Right cardiac atrium (tissue), 5 donors: ENCODE measurements at places on chromosomes 6 and 20.

GRCh38 chr20:4170621-4171537 is 155.5 kb upstream of the RNF24 start:
- no peak for DNase-seq

DNA sequence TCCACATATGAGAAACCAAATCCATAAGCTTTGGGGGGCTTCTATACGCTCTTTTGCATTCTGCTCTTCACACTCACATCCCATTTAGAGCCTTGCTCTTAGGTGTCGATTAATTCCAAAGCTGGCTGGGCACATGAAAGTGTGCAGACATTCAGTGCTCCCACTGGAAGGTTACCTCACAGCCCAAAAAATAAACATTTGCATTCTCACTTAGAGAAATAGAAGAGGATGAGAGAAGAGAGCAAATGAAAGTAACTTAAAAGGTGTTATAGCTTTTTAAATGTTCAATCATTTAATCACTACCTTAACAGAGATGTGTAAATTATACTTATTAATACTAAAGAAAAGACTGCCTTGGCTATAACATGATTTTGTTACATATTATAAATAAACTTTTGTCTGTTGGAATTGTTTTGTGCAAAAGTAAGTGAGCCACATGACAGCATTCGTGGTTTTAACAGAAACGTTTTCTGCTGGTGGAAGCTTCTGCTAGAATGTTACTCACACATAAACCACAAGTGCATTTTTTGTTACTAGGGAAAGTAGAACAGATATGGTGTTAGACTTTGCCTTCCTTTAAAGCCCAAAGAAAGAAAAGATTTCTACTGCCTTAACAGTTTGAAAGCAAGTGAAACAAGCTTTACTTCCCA is 116.7 kb downstream of the SIM1 start:
- no peak for DNase-seq

DNA sequence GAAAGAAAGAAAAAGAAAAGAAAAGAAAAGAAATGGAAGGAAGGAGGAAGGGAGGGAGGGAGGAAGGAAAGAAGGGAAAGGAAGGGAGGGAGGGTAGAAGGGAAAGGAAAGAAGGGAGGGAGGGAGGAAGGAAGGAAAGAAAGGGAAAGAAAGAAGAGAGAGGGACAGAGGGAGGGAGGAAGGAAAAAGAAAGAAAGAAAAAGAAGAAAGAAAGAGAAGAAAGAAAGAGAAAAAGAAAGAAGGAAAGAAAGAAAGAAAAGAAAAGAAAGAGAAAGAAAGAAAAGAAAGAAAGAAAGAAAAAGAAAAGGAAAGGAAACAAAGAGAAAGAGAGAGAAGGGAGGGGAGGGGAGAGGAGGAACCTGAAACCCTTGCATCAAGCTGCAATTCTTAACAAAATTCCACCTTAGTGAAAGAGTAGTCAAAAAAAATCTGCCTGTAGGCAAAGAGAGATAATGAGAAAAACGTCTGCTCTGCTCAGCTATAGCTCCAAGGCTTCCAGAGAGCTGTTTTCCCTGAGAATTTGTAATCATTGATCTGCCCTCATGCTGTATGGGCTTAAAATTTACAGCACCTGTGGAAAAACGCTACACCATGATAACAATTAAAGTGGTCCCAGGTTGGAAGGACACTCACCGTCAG is 16.7 kb upstream of the MYCT1 start:
- no peak for DNase-seq

DNA sequence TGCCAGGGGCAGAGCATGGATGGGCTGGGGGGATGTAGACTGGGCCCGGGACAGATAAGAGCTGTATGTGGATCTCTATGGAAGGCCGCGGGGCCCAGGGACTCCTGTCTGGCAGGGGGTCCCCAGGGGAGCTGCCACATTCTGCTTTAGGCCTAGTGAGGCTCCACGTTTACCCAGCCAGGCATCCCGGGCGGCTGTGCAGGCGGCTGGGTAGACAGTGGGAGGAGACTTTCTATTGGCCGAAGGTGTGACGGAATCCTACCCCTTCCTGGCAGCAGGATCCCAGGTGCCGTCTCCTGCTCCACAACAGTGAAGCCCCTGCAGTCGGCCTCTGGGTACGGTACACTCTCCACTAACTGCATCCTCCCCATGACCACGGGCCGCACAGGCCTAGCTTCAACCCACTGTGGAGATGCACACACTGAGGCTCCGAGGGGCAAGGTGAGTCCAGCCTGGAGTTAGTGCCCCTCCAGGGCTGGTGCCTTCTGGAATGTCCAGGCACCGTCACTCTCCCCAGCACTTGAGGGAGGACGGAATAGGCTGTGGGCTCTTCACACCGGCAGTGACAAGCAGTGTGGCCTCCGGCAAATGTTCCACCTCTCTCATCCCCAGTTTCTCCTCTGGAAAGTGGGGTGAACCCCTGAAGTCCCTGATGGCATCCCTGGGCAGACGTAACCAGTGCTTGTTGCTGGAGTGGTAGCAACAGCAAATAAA is 36.8 kb upstream of the ZBP1 start:
- peak; percentile 36 for DNase-seq

GRCh38 chr20:38853759-38854158 is 48.3 kb downstream of the PPP1R16B start:
- no peak for DNase-seq

- DNase-seq, result no peak
Observed at GRCh38 chr20:24827603-24828295, 121.3 kb upstream of the CST7 start.

DNA sequence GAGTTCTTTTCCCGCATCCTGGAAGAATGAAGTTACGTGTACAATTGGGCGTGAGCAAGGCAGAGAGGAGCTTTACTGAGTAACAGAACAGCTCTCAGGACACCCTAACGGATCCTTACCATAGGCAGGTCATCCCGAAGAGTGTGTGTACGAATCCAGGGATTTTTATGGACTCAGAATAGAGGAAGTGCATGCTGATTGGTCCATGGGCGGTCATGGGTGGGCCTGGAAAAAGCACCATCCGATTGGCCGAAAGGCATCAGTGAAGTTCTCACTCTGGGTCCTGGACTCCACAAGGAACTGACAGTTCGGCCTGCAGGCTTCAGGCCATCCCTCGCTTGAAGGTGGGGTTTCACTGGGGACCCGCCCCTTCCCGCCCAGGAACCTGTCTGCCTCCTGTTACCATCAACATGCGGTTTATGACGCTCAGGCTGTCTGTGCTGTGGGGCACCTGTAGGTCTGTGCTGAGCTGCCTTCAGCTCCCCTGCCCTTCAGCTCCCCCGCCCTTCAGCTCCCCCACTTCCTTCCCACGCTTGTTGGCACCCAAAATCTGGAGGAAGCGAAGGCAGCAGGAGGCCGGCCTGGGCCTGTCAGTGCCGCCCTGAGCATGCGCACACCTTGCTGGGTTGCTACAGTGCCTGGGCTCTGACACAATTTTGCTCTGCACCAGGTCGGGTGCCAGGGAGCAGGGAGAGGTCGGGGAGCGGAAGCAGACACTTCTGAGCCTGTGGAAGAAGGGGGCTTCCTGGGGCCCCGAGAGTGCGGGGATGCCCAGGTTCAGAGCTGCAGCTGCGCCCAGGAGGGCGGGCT is 57.9 kb upstream of the MANEA start:
- peak; percentile 29 for DNase-seq

DNA sequence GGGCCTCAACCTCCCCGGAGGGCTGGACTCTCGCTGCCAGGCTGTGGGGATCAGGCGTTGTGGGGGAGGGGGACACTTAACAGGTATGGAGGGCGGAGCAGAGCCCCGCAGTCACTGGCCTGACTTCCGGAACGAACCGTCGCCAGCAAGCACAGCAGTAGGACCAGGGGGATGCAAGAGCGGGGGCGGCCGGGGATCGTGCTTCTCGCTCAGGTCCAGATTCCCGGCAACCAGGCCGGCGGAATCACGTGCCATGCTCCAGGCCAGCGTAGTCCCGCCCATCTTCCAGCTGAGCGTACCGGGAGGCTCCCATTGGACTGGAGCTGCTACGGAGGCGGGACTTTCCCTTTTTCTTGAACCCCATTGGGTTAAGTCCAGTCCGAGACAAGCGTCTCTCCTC is 10.0 kb upstream of the POU5F1 start:
- DNase-seq, result peak; percentile 92

- peak; percentile 70 for DNase-seq
Observed at GRCh38 chr20:1900321-1900801, 5.2 kb downstream of the SIRPA start.

- no peak for DNase-seq
Observed at GRCh38 chr20:52943185-52943841, 28.8 kb upstream of the TSHZ2 start.

DNA sequence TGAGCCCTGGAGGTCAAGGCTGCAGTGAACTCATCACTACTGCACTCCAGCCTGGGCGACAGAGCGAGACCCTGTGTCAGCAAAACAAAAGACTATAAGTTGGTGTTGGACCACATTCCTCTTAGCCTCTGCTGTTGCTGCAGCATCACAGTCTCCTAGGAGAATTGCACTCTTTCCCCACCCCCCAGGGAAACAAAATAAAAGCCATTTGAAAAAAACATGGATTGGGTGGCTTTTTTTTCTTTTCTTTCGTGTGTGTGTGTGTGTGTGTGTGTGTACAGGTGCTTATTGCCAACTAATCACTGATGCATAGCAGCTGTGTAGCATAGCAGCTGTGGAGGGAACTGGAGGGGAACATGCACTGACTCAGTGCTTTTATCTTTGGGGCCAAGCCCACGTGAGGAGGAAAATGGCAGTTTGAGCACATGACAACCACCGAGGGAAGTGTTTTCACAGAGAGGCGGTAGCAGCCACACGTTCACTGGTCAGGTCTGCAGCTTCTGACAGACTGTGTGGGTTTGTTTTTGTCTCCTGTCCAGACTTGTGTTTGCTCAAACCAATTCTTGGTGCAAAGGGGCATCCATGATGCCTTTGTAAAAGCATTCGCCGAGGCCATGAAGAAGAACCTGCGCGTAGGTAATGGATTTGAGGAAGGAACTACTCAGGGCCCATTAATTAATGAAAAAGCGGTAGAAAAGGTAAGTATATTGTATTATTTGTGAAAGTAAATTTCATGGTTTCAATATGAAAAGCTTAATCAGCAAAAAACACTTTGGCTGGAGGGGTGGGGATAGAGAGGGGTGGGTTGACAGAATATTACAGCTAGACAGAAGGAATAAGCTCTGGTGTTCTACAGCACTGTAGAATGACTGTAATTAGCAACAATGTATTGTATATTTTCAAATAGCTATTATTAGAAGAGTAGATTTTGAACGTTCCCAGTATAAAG is 27.7 kb downstream of the ALDH5A1 start:
- no peak for DNase-seq

DNA sequence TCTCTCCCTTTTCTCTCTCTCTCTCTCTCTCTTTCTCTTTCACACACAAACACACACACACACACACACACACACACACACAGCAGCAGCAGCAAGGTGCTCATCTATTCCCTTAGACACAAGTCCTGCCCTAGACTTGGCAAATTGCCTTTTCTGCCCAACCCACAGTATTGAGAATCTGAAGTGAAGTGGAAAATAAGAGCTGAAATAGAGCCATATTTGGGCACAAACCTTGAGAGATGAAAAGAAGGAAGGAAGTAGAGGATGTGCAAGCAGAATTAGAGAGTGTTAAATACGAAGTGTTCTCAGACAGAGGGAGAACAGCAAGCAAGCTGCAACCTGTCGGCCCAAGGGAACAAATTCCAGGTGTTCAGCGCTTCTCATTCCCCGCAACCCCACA is 557.5 kb upstream of the NOX3 start:
- DNase-seq, result no peak

DNA sequence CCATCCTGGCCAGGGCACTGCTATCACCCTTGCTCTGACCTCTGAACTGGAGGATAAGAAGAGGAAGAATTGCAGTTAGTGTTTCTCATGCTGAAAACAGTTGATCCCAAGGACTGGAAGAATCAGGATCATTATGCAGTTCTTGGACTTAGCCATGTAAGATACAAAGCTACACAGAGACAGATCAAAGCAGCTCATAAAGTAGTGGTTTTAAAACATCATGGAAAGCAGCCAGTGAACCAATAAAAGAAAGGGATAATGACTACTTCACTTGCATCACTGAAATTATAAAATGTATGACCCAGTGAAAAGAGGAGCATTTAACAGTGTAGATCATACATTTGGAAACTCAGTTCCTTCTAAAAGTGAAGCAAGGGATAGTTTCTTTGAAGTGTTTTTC is 47.7 kb downstream of the DNAH8 start:
- DNase-seq, result no peak

GRCh38 chr20:54212226-54212625 is 4.3 kb downstream of the PFDN4 start:
- no peak for DNase-seq

- DNase-seq, result no peak
Observed at GRCh38 chr20:971346-971745, 30.8 kb downstream of the RSPO4 start.

- peak; percentile 74 for DNase-seq
Observed at GRCh38 chr20:50837532-50838321, 42.9 kb downstream of the BCAS4 start.

DNA sequence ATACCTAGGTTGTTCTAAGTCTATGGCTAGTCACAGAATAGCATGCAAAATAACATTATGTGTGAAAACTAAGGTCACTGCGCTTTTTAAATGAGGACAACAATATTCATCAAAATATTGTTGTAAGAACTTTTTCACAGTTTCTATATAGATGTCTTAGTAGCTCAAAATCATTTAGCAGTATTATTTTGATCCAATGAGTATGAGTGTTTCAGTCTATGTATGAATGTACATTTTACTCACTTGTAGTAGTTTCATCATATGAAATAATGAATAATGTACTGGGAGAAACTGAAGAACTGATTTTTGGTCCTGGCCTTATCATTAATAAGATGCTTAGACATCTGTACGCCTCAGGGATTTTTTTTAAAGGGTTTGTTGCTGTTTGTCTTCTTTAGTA is 16.5 kb upstream of the TMEM30A start:
- no peak for DNase-seq

- DNase-seq, result no peak
Observed at GRCh38 chr20:25422032-25422431, 14.6 kb downstream of the GINS1 start.

- DNase-seq, result no peak
Observed at GRCh38 chr20:59983076-59983475, 24.9 kb downstream of the CDH26 start.

DNA sequence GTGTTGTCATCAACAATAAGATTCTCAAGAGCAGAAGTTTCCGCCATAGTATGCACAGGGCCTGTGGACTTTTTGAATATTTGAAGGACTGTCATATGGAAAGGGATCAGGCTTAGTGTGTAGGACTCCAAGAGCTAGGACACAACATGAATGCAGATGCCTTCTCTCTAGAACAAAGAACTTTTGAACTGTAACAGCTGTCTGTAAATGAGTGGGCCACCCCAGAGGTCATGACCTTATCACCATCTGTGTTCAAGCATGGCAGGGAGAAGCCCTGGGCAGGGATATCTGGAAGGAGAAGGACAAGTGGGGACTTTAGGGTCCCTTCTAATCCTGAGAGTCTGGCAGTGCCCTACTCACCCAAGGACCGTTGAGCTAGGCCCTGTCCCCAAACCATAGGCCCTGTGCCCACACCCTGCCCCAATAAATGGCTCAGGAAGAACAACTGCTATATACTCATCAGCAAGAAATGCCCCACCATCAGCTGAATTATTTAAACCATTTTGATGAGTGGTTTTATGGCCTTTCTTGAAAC is 70.6 kb downstream of the MTHFD1L start:
- no peak for DNase-seq

- no peak for DNase-seq
Observed at GRCh38 chr6:139779988-139780774, 405.7 kb upstream of the CITED2 start.
